ENCODE measurements at places on chromosomes 3 and 15. TPM values are rescaled to one million over a fixed set of nuclear protein-coding genes. Genes with fewer than 3 reads are reported as not detected.

Gene SIDT1
- total RNA-seq = not detected

Gene LRRC2
- total RNA-seq = 10.1 TPM

Gene AQP9
- total RNA-seq = 0.09 TPM

Gene COPG1
- total RNA-seq = 371 TPM

Gene GNAT1
- not detected for total RNA-seq

Gene SERP1
- total RNA-seq = 119 TPM

Gene OSTN
- total RNA-seq = not detected

Gene SPINK8
- not detected for total RNA-seq

Gene ERICH6
- total RNA-seq = 0.41 TPM

Gene TRIP4
- total RNA-seq = 11.8 TPM

Gene TMEM40
- total RNA-seq = not detected

Data from fibroblast of the aortic adventitia (primary cell).